Activated CD4-positive, CD25-positive, alpha-beta regulatory T cell treated with anti-CD3 and anti-CD28 coated beads, Interleukin-2, amount 50 U/mL, for 16 hours (primary cell): ENCODE measurements at places on chromosomes 1 and 21.

DNA sequence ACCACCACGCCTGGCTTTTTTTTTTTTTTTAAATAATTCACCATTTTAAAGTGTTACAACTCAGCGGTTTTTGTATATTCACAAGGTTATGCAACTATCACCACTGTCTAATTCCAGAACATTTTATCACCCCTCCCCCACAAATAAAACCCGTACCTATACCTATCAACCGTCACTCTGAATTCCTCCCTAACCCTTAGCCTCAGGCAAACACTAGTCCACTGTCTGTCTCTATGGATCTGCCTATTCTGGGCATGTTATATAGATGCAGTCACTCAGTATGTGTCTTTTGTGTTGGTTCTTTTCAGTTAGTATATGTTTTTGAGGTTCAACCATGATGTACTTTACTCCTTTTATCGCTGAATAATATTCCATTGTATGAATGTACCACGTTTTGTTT lies 19.3 kb upstream of the GRHL3 start:
- no peak for DNase-seq

DNA sequence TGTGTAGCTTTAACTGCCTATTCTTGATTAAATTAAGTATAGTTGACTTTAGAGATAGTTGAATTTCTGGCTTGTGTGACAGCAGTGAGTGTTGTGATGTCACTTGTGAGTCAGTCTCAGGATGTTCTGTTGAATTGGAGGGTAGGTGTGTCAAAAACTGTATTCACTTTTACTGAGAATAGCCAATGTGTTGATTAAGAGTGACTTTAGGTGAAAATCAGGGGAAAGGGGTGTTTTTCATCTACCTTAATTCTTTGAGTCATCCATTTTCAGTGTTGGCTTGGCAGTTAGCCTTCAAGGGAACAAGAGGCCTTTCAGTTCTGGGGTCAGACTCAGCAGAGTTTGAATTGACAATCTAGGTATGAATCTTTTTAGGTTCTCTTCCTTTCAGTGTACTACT lies 75.9 kb downstream of the CDC14A start:
- DNase-seq: no peak

DNA sequence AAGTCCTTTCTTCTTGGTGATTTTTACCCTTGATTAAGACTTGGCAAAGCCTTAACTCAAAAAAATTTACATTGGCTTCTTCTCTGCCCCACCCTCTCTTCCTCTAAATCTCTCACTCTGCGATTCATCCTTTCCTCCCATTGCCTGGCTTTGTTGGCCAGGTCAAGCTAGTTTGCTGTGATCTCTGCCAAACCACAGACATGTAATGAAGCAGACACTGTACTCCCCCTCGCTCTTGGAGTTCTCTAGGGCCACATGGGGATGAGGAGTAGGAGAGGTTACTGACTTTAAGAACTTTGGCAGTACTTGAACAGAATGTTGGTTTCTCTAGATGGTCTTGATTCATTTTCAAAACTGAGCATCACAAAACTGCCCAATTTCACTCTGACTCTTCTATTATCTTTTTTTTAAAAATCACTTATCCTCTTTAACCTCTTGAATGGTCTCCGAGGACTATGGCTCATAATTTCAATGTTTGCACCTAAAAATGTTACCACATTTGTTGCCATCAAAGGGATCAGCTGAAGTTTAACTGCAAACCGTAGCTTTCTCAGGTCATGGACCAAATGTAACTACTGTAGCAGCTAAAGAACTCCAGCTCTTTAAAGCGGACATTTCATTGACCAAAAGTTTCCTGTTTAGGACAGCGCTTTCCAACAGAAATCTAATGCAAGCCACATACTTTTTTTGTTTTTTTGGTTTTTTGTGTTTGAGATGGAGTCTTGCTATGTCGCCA lies 62.7 kb upstream of the IPO9 start:
- no peak for DNase-seq

GRCh38 chr1:99228153-99228552 lies 36.1 kb upstream of the PLPPR4 start:
- no peak for DNase-seq

- no peak for DNase-seq
These were observed 152.9 kb downstream of the TM2D1 start for GRCh38 chr1:61572046-61572445.

DNA sequence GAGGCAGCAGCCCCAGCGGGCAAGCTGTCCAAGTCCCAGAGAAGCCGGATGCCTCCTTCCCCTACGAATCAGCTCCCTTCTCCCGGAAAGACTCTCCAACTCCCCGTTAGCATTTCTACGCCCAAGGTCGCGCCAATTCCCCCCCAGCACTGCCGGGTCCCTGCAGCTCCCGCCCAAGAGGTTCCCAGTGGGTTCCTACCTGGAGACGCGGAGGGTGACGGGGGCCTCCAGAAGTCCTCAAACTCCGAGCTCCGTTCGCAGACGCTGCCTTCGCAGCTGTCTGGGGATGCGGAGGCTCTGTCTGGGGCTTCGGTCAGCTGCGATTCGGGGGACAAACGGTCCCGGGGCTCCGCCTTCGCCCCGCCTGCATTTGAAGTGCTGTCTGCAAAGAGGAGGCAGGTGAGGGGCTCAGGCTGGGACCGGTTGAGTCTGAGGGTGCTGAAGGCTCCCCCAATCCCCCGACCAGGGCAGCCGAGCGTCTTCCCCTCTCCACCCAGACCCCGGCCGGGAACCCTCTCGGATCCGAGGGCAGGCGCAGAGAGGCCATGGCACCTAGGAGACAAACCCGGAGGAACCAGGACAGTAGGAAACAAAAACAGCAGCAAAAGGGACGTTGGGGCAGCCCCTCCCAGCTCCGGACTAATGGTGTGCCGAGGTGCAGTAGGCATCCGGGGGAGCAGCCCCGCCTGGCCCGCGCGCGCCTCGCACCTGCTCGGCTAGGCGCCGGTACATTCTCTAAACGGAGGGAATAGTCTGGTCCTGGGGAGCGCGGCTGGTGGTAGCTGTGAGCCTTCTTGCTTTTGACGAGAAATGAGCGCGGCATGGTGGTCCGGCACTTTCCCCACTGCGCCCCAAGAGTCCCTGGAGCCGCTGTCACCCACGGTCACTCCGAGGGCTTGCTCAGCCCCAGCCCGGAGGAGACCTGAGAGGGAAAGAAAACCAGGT lies 3.8 kb downstream of the GFI1 start:
- DNase-seq: no peak

DNA sequence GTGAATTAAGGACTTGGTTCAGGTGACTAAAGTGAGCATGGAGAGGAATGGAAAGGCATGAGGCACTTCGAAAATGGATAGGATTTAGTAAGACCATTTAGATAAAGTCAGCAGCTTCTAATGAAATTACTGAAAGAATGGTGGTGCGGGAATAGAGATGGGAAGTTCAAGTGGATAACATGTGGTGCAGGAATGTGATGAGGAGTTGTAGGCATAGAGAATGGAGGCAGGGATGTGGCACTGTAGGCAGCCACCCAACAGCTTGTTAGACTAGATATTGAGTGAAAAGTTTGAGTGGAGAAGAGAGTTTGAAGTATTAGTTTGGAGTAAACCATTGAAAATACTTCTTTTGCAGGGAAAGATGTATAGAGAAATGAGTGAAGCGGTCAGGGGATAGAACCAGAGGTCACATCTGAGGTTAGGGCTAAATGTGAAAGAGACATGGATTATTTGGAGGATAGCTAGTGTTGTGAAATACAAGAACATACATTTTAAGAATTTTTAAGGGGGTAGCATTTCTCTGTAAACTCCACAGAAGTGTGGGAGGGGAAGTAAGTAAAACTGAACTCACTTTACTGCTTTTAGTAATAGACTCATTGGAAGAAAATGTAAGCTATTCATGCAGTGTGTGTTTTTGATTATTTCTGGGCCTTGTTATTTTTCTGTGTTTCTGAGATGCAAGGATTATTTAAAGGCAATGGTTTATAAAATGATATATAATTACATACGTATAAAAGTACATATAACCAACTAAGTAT lies 46.2 kb downstream of the DYRK1A start:
- no peak for DNase-seq

DNA sequence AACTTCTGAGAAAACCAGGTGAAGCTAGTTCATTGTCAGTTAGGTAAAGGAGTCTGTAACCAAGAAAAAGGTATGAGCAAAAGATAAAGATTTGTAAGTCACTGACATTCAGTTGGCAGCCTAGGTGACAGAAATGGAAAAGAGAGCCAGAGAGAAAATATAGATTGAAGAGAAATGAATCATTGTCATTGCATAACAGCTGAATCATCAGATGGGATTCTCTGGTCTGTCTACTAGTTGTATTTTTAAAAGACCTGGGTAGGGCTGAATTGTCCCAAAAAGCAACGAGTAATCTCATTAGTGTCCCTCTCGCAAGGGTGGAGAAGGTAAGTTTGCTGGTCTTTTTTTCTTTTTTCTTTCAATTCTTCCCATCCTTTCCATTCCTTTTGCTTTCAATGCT lies 36.6 kb downstream of the PTGS2 start:
- no peak for DNase-seq

GRCh38 chr21:27704567-27705166 lies 737.8 kb upstream of the ADAMTS5 start:
- no peak for DNase-seq

- DNase-seq: no peak
These were observed 40.4 kb downstream of the NKAIN1 start for GRCh38 chr1:31199236-31199790.

DNA sequence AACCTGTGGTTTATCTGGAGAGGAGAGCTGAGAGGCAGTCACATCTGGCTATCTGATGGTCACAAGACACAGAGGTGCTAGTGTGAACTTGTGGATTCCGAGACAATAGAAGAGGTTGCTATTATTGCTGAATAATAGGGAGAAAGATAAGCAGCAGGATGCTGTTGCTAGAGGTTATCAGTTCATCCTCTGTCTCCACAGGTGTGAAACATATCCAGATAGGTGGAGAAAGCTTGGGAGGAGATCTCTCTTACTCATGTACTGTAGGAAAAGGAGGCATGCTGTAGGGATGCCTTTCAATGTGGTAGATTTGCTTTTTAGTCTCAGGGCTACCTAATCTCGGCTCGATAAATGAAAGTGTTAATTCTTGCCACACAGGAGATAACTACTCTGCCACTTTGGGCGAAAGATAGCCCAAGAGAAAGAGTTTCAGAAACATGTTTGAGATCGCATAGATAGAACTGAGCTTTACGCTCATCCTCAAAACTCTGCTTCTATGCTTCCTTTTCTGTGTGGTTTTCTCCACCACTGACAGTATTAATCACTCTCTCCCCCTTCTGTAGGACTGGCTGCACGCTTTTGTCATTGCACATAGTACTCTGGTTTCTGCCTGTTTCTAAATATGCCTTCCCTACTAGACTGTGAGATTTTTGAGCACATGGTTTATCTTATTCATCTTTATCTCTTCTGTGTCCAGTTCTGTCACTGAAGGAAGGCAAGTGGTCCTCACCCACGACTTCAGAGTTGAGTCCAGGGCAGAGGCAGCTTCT lies 36.7 kb upstream of the PLXNA2 start:
- no peak for DNase-seq

DNA sequence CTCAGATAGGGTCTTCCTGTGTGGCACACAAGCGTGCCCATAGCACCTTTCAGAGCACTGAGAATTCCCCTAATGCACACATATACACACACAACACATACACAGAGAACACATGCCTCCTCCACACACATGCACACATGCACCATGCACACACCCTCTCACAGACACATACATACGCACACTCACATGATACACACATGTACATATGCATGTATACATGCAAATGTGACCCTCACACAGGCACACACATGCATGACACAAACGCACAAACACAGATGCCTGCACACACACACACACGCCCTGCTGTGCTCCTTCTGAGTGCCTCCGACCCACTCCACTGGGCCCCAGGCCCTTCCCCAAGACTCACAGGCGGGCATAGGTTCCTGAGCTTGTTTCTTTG lies 251.0 kb downstream of the PTPRU start:
- DNase-seq: no peak

GRCh38 chr1:222010306-222010705 lies 268.4 kb upstream of the DUSP10 start:
- DNase-seq: no peak

DNA sequence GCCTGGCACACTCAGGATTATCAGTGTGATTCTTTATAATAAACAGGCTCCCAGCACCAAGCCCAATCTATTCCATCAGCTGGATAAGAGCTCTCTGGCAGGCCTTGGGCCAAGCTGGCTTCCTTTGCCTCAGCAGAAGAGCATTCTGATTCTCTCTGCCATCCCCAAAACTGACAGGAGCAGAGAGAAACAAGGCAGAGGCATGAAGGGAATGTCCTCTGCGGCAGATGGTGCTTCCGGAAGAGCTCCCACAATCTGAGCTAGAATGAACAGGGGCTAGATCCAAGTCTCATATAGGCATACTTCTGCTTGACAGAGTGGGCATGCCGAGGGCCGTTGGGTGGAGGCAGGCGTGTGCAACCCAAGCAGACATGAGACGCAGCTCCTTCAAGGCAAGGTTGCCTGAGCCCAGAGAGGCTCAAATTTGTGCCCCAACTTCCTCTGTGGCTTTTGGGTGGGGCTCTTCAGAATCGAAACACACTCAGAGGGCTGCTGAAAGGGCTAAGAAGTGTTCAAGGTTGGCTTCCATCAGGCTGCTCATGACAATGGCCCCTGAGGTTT lies 4.0 kb downstream of the CAPN2 start:
- DNase-seq: peak; percentile 34

- no peak for DNase-seq
These were observed 115.5 kb upstream of the VAV3 start for GRCh38 chr1:108080448-108080847.

GRCh38 chr1:197083474-197083873 lies 16.4 kb upstream of the F13B start:
- DNase-seq: no peak

DNA sequence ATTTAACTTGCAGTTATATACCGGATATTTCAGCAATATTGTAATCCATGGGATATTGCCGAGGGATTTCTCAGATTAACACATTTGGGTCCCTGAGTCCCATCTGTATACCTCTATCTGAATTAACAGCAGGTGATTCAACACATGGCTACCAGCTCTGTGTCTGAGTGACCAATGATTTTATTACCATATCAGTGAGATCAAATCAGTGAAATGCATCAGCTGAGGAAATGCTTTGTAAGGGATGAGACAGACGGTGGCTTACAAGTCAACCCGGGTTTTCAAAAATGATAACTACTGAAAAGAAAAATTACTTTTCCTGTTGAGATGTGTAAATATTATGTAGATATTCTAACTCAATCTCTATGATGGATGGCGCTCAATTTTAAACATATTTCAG lies 504.1 kb upstream of the PKN2 start:
- DNase-seq: no peak

GRCh38 chr1:4797016-4797410 lies 142.6 kb downstream of the AJAP1 start:
- no peak for DNase-seq

DNA sequence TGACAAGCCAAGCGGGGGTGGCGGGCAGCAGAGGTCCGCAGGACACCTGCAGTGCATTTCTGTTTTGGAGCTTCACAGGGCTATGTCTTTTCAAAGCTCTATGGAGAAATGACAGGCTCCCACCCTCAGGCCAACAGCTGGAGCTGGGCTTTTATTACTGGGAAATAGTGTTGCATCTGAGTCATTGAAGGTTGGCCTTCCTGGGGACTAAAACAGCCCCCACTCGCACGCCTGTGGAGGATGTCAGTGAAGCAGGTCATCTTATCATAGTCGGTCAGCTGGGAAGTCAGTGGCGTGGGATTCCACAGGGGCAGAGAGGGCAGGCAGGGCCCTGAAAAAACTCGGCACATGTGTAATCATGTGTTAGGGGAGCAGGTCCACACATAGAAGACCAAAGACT lies 55.3 kb downstream of the NTPCR start:
- DNase-seq: no peak

- no peak for DNase-seq
These were observed 323.5 kb downstream of the RRAGC start for GRCh38 chr1:38536089-38536488.
